ENCODE measurements at places on chromosomes 3 and 15.

DNA sequence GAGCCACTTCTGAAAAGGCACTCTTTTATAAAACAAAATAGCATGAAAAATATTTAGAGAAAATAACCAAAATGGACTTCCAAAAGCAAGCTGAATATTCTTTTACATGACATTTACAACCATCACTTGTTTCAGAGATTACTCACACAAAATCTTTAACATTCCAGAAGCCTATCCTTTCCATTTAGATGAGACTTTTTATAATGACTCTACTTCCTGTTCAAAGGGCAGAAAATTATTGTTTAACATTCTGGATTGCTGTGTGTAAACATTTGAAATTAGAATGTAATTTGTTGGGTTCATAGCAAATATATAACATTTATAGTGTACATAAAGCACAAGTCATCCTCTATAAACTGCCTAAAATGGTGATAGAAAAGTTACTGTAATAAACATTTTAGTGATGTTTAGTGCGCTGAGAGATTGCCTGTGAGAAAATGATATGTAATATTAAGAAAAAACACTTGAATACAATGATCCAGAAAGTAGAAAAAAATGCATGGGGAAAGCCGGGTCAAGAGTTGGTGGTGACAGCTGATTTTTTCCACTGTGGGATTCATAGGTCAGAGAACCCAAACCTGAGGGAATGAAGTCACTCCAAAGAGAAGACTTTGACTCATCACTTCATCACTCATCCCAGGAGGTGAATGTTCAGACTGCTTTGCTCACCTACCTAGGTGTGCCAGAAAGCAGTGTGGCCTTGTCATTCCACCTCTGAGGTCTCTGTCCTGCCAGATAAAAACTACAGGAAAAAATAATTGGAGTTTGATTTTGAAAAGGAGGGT is 305.8 kb downstream of the ARPP21 start:
- no peak for DNase-seq

DNA sequence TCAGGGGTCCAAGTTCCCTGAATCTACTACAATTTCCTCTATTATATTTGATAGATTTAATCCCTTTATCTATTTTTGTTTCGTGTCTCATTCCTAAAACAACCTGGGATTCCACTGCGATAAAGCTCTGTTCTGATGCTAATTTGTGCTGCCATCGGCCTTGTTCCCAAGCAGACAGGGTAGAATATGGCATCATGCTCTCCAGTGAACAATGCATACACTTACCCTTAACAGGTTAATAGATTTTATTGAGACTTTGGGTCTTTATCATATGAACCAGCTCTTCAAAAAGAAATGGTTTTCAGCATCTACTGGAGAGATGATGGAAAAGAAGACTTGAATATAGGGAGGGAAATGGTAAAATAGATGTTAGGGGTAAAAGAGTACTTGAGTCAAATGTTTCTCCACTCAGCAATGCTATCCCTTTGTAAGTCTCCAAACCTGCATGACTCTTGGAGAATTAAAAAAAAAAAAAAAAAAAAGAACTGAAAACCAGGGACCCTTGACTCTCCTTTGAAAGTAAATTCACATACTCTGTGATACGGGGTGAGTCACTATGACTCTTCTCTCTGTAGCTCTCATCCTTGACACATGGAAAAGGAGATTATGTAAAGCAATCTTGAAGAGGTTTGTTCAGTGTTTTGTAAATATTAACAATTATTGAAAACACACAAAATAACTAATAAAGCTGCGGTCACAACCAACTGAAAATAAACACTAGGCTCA is 268.8 kb downstream of the ZBTB20 start:
- no peak for DNase-seq

GRCh38 chr15:55549305-55549704 is 38.8 kb downstream of the PYGO1 start:
- DNase-seq: no peak

DNA sequence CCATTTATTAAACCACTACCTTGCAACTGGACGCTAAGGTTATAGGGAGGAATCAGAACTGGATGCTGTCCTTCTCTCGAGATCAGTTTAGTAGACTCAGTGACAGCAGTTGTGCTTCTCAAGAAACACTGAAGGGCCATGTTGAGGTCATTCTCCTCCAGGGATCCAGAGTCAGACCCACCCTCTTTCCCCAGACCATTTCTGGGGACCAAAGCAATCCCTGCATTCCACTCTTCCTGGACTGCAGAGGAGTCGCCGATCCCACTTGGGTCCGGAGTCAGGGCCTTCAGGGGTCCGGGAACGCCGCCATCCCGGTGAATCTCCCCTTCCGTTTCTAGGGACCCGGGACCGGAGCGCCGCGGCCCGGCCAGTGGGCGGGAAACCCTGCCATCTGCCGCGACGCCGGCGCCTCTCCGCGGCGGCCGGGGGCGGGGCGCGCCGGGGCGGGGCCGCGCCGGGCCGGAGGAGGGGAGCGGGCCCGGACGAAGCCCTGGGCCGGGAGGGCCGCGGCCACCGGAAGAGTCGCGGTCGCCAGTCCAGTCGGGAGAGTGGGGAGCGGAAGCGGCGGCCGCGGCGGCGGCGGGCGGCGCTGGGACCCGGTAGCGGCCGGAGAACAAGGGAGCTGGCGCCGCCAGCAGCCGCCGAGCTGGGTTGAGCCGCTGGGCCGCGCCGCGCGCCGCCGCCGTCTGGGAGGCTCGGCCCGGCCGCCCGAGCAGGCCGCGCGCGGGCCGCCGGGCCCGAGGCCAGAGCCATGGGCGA is at the start of gene DVL3:
Gene DVL3, plus strand, starts transcription at position 493 of the 759 bp plus-strand sequence. Its CDS starts 259 bp downstream, at position 752.
- no peak for DNase-seq

DNA sequence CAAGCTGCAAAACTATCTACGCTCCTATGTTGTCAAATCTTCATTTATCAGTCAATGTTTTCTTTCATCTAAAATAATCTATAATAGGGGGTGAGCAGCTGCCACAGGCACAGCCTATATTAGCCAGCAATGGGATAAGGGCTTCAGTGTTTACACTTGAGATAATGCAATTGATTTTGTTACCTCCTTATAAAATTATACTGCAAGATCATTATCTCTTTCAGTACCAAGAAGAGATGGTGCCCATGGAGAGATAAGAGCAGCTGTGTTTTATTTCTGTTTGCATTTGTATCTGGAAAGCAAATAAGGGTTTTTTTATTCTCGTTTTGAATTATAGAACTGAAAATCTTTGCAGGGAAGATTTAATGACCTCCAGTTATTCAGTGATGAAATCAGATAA is 68.9 kb downstream of the PLD1 start:
- no peak for DNase-seq

DNA sequence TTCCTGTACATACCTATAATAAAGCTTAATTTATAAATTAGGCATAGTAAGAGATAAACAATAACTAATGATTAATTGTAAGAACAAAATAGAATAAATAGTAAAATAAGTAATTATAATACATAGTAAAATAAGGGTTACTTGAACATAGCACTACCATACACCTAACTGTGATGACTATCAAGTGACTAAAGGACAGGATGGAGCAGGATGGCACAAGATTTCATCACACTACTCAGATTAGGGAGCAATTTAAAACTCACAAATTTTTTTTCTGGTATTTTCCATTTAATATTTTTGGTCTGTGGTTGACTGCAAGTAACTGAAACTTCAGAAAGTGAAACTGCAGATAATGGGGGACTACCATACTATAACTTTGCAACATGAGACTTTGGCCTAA is 14.8 kb downstream of the RFX7 start:
- no peak for DNase-seq

DNA sequence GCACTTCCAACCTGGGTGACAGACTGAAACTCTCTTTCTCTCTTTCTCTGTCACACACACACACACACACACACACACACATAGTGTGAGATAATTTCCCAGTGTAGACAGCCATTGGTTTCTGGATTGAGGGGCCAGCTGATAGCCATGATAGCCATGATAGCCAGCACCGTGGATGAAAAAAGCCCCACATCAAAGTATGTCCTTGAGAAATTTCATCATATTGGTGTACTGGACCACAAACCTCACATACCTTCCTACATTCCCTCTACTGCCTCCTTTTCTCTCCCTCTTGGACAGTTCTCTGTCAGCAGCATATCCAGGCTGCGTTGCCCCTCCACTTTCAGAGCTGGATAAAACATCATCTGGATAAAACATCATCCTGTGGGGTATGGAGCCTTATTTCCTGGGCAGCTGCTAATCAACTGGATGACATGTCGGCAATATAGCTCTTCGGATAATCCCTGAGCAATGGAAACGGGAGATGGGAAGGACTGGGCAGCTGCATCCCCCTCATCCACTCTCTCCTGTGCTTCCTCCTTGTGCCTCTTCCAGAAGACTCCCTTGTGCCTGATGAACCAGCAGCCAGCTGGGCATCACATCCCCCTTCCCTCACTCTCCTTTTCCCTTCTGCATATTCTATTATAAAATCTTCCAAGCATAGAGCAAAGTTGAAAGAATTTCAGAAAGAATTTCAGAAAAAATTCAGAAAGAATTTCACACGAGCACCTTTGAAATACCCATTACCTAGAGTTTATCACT is 39.3 kb downstream of the GRK7 start:
- no peak for DNase-seq

DNA sequence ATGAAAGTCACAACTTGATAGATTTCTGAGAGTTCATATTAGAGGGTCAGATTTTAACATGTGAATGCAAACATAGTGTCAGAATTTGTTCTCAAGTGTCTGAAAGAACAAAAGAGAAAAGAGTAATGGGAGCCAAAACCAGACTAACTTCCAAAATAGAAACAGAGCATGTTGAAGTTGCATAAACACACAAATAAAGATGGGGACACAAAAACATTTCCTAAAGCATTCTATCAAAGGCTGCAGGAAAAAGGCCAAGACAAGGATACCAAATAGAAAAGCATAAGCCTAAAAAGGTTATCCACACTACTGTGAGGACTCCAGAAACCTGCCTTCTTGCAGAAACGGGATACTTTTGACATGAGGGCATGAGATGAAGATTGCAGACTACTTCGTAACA is 2.8 kb downstream of the FHIT start:
- no peak for DNase-seq

GRCh38 chr15:74134387-74135027 is 4.1 kb downstream of the ISLR2 start:
- DNase-seq: no peak

DNA sequence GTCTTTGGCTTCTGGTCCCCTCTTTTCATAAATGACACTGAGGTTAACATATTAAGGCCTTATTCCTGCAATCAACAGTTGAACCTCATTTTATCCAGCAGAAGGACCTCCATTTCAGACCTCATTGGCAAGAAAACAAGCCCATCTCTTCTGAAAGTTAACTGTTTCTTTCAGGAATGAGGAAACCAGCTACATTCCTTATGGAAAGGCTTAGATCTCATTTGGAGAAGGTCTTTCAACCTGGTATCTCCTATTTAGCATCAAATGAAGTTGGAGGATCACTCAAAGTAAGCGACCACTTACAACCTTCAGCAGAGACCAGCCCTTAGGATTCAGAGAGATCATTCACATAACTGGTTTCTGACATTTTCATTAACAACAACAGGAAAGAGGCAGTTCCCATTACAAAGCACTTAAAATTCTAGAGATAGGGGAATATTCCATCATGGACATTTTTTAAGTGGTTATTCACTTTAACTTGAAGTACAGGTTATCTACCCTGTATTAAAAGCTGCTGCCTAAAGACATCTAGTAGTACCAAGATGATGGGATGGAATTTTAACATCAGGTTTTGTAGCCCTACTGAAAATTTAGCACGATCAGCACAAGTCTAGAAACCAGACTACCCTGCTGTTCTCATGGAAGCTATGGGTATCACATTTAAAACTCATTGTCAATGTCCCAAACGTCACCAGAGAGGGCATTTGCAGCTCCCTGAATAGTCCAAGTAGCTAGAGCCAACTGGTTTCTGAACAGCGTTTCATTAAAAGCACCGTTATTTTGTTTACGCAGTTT is 30.4 kb downstream of the TFRC start:
- DNase-seq: no peak

DNA sequence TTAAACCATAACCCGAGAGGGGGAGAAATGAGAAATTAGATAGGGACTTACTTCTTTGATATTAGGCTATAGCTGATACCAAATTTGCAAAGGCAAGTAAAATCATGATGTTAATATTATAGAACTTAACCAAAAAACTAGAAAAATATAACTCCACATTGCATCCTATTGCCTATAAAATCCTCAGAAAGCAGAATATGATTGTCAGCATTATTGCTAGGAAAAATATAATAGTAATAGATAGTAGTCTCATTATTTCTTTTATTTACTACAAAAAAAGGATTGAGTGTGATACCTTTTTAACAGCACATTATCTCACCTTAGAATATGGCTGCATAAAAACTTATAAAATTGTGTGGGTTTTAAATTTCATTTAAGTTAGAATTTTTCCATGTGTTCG is 206.5 kb upstream of the CDIN1 start:
- no peak for DNase-seq

DNA sequence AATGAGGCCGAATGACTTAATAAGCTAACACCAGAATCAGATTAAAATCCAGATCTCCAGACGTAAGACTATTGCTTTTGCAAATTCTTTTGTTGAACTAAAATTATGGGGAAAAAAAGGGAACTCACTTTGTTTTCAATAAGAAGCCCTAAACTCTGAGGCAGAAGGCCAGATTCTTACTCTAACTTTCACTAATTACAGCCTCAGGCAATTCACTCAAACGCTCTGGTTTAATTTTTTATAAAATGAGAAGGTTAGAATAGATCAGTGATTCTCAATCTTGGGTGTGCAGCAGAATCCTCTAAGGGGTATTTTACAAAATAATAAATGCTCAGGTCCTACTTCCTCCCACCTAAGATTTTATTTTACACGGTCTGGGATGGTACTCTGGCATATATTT is 38.1 kb downstream of the C3orf70 start:
- DNase-seq: no peak

- DNase-seq: no peak
These were observed 58.3 kb upstream of the GADL1 start for GRCh38 chr3:30952786-30953185.
